Fibroblast of lung (primary cell): ENCODE measurements at places on chromosomes 5 and 9. TPM values are rescaled to one million over a fixed set of nuclear protein-coding genes. Genes with fewer than 3 reads are reported as not detected.
A peak's percentile ranks its signal among the peaks of the same experiment; 100 is the strongest.

- no peak for DNase-seq
These were observed 6.9 kb upstream of the IGFBPL1 start for GRCh38 chr9:38431116-38431515.

The PRKAA1 gene
- 107 and 114 TPM in 2 replicates for total RNA-seq

The LRRC19 gene
- total RNA-seq = not detected in 2 replicates

DNA sequence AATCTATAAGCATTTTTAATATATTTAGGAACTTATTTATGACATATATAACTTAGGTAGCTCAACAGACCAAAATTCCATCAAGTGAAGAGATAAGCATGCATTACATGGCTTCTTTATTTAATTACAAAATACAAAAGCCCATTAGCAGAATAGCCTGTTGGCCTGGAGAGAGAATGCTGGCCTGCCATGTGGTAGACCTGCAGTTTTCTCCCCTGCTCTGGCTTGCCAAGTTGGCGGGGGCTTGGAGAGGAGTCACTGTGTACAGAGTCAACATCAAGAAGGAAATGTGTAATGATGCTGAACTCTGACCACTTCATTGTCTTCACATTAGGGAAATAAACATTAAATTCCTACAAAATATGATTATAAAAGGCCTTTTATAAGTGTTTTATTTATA is 69.8 kb upstream of the CNTLN start:
- DNase-seq = peak; percentile 11

DNA sequence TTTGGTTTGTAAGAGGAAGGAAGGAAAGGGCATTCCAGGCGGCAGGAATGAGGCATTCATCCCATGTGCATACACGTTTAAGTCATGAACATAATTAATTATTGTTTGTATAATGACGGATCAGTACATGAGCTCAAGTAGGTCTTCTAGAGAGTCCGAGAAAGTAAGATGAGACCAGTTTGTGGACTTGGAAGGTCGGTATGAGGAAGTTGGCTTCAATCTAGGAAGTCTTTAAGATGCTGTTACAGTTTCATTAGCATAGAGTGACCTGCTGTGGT is 2.1 kb downstream of the GTF3C4 start:
- no peak for DNase-seq

- DNase-seq = peak; percentile 88
These were observed 451.8 kb downstream of the RAB3C start for GRCh38 chr5:59034498-59035186.

GRCh38 chr5:6745706-6746222 is 32.5 kb downstream of the TENT4A start:
- peak; percentile 54 for DNase-seq

GRCh38 chr5:140145256-140145655 is 19.5 kb downstream of the IGIP start:
- DNase-seq = no peak

The PTGES2 gene
- total RNA-seq = 57.3 and 57.6 TPM in 2 replicates

- DNase-seq = peak; percentile 82
These were observed 42.9 kb upstream of the TRIM32 start for GRCh38 chr9:116644091-116644688.

The REXO4 gene
- total RNA-seq = 21.1 and 21.3 TPM in 2 replicates

The OBP2A gene
- not detected in 2 replicates for total RNA-seq

The IFNA21 gene
- total RNA-seq = not detected in 2 replicates

The MORN5 gene
- 0.33 and 0.51 TPM in 2 replicates for total RNA-seq

DNA sequence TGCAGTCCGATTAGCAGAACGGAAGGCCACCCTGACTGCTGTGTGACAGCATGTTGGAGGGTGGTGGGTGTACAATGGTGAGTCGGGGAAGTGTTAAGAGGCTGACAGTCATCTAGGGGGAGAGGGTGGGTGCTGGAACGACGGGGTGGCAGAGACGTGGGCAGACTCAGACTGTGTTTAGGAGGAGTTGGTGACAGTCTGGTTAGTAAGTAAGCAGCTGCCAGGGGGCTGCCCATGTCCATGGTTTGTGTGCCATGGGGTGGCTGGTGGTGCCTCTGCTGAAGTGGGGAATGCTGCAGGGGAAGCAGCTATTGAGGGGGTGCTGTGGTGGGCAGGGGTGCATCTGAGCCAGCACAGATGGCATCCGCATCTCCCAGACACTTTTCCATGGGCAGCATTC is 51.3 kb upstream of the BOD1 start:
- no peak for DNase-seq

The PCDHGC5 gene
- total RNA-seq = 1.3 and 2.6 TPM in 2 replicates

GRCh38 chr5:40685193-40685592 is 5.5 kb downstream of the PTGER4 start:
- no peak for DNase-seq

DNA sequence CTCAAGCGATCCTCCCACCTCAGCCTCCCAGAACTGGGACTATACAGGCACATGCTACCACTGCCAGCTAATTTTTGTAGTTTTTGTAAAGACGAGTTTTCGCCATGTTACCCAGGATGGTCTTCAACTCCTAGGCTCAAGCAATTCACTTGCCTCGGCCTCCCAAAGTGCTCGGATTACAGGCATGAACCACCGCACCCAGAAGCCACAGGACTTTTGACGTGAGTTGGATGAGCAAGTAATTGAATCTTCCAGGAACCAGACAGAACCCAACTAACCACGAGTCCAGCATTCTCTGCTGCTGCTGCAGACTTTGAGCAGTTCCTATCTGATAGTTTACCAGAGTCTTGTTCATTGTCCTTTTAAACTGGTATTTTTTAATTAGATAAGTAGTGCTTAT is 9.6 kb upstream of the ATP6V0E1 start:
- no peak for DNase-seq

DNA sequence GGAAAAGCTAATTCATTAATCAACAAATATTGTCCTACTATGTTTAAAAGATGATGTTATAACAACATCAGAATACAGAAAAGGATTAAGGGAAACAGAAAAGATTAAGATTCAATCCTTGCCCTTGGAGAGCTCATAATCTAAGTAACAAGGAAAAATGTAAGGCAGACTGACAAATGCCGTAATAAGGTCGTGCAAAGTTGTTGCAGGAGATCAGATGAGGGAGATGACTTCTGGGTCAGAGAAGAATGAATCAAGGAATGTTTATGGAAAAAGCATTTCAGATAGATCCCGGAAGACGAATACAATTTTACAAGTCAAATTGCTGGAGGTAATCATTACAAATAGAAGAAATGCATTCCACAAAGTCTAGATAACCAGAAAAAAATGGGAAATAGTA is 6.4 kb downstream of the ADAMTS6 start:
- DNase-seq = no peak

DNA sequence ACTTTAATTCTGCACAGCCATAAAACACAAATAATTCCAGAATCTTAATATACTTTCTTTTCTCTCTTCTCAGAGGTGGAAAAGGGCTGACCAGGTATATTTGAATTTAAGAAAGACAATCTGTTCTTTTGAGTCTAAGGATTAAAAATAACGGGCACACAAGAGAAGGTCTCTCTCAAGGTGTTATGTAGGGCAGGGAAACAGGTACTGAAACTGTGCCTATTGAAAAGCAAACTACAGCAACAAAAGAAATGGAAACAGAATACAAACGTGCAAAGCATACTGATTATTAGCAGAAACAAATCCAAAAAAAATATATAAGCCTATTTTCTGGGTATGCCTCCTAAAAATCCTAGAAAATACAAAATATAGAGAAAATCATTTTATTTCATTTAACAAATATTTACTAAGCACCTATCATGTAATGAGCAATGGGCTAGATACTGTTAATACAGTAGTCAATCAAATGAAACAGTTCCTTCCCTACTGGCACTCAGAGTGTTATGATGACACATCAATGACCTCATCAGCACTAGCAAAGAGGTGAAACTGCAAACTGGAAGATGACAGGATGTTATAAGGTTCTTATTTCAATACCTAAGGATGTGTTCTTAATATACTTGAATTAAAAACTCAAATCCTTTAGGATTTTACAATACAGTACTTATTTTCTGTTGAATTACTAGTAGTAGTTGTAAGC is 87.7 kb downstream of the AUH start:
- peak; percentile 65 for DNase-seq

GRCh38 chr9:38413283-38413682 is 11.0 kb downstream of the IGFBPL1 start:
- DNase-seq = no peak

GRCh38 chr9:93893899-93894690 is 61.1 kb downstream of the BARX1 start:
- no peak for DNase-seq

DNA sequence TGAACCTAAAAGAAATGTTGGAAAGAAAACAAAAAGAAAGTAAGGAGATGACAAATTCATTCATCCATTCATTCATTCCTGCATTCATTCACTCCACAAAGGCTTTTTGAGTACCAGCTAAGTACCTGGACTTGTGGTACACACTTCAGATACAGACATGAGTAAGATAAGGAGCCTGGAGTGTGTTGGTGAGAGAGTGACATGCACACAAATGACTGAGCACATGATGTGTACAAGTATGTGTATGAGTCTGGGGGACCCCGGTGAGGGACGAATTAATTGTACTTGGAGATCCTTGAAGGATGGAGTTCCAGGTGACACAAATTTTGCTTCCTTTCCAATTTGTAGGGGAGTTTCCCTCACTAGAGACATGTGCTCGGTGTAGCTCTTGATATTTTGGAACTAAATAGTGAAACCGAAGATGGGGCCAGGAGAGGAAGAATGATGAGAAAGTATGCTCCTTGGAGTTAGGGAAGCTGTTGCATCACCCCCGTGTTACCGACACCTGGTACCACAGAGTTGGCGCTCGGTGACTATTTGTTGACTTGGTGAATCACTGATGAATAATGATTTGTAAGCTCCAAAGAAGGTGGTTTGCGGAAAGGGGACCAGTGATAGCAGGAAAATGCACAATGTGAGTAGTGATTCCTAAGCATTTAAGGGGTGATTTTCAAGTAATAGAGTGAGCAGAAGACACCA is 509.8 kb downstream of the CCDC171 start:
- DNase-seq = peak; percentile 81

- no peak for DNase-seq
These were observed 22.6 kb upstream of the BRINP1 start for GRCh38 chr9:119391878-119392277.

DNA sequence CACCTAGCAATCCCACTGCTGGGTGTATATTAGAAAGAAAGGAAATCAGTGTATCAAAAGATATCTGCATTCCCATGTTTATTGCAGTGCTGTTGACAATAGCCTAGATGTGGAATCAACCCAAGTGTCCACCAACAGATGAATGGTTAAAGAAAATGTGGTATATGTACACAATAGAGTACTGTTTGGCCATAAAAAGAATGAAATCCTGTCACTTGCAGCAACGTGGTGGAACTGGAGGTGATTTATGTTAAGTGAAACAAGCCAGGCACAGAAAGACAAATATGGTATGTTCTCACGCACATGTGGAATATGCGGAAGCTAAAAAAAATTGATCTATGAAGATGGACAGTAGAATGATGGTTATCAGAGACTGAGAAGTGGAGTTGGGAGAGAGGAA is 221.6 kb upstream of the DAP start:
- DNase-seq = no peak

DNA sequence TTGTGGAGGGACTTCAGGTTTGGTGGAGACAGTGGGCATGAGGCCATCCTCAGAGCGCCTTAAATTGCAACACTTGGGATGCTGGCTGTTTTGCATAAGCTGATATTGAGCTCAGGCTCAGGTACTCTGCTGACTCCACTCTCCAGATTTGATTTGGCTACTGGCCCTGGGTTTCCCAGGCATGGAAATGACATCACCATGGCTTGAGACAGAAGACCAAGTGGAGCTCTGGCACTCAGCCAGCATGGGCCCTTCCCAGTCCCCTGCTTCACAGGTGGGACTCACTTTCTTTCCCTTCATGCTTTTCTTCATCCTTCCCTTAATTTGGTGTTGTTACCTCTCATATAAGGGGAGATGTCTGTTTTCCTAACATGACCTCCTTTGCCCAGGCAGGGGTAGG is 72.0 kb upstream of the IL12B start:
- DNase-seq = no peak

DNA sequence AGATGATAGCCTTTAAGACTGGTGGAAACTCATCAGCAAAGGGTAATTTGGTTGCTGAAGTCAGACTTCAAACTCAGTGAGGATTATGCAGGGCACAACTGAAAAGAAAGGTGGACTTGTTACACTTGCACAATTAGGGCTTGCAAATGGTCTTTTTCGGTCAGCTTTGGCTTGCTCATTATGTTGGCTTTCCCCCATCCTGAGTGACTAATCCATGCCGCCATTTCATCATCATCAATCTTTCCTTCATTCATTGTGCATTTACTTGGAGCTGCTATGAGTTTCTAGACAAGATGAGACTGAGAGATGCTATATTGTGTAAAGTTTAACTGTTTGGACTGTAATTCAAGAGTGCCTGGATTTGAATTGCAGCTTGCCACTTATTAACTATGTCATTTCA is 134.8 kb upstream of the PPP1R2B start:
- peak; percentile 40 for DNase-seq

DNA sequence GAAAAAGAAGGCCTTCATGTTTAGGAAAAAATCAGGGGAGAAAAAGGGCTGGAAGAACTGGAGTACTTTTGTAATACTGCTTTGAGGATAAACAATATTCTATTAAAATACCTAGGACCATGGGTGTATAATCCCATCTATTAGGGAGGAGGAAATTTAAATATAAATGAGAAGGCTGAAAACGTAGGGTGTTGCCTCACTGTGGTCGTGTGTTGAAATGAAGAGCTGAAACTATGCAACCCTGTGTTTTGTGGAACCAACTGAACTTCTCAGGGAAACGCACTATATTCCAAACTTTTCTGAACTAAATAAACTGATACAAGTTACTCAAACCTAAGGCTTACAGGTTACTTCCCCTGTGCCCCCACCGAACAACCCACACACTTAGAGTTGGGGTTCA is 4.5 kb upstream of the CNTLN start:
- no peak for DNase-seq

The PCDHGB4 gene
- total RNA-seq = 10.0 and 18.3 TPM in 2 replicates

The CDKN2A gene
- 10.8 and 19.2 TPM in 2 replicates for total RNA-seq
